ENCODE measurements at places on chromosomes 1 and 21.

GRCh38 chr1:200038981-200039848, 11.7 kb downstream of the NR5A2 start:
- no peak for DNase-seq

DNA sequence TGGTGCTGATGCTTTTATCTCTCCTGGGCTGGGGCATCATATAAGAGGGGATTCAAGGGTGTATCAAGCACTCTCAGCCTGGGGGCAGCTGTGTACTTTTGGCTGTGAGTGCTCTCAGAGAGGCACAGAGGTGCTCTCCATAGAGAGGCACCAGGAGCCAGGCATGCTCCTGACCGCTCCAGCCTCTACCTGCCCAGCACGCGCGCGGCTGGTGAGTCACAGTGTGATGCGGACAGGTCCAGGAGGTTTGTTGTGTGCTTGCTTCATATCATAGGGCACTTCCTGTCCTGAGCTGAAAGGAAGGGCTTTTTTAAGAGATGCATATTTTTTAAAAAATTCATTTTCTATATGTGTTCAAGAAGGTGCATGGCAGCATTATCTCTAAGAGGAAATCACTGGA, 93.6 kb upstream of the BCAR3 start:
- no peak for DNase-seq

GRCh38 chr21:39776589-39776988, 31.6 kb downstream of the IGSF5 start:
- no peak for DNase-seq

DNA sequence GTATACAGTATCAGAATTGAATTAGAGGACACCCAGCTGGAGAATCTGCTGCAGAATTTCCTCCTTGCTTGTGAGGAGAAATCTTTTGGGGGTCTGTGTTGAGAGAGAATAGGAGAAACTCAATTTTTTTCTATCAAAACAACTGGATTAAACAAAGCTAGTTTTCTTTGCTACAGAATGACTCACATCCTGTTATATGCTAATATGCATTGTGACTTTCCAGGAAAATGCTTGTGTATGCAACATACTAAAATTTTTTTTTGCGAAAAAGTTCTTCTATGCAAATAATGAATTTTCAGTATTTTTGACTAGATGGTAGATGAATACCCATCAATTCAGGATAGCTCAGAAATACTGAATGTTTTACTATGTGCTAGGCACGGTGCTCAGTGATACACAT, 2.2 kb downstream of the VAMP4 start:
- DNase-seq, result no peak

DNA sequence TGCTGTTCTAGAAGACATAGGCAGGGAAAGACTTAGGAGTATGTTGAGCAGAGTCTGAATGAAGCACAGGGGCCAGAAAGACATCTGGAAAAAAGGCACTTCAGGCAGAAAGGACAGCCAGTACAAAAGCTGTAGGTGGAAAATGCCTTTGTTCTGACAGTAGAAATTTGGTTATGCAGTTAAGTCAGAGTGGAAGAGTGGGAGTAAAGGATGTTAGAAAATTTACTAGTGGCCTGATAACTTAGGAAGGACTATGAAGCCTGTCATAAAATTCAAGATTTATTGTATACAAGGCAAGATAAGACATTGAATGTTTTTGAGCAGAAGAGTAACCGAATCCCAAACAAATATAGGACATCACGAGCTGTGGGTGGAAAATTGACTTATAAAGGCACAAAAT, 987.9 kb downstream of the PLA2G4A start:
- no peak for DNase-seq

DNA sequence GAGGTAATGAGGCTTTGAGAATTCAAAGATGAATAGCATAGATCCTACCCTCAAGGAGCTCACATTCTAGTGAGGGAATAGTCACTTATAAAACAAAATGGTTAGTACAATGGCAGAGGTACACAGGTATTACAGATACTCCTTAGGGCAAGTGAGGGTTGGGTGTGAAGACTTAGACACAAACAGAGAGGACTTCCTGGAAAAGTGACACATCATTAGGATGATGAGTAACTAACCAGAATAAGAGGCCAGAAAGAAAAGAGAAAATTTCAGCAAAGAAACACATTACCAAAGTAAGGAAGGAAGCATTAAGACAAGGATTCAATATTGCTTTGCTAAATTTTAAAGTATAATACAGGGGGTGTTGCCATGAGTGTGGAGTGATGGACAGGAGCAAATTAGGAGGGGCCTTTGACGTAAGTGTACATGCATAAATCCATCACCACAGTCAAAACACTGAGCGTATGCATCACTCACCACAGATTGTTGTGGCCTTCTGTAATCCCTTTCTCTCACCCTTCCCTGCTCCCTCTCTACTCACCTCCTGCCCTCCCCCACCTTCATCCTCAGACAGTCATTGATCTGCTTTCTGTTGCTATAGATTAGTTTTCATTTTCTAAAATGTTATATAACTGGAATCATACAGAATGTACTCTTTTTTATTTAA, 7.9 kb downstream of the CD53 start:
- DNase-seq, result no peak

- no peak for DNase-seq
Observed at GRCh38 chr1:115980998-115981993, 5.0 kb downstream of the SLC22A15 start.

GRCh38 chr1:240343045-240343444, 251.4 kb downstream of the FMN2 start:
- no peak for DNase-seq

DNA sequence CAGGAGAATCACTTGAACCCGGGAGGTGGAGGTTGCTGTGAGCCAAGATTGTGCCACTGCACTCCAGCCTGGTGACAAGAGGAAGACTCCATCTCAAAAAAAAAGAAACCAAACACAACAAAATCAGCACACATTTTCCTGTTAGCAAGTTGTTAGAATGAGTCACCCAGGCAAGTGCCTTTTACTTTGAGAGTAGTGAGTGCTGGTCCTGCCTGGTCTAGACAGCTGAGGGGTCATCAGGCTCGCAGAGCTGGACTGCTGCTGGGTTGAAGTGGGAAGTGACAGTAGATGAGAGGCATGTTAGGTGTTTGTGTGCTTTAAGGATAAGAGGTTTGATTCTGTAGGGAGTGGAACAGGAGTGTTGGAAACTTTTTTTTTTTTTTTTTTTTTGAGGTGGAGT, 31.9 kb downstream of the GNPAT start:
- DNase-seq, result no peak
